ENCODE measurements at places on chromosomes 5 and 9.

GRCh38 chr9:5042661-5043178, 57.6 kb downstream of the JAK2 start:
- DNase-seq: no peak

GRCh38 chr5:73067213-73067612, 53.2 kb upstream of the TMEM171 start:
- no peak for DNase-seq

GRCh38 chr5:172640822-172641358, at the start of gene NEURL1B:
Gene NEURL1B (plus strand): TSS chr5:172641263. CDS start chr5:172641407, 144 bp downstream.
- DNase-seq: peak; percentile 70

DNA sequence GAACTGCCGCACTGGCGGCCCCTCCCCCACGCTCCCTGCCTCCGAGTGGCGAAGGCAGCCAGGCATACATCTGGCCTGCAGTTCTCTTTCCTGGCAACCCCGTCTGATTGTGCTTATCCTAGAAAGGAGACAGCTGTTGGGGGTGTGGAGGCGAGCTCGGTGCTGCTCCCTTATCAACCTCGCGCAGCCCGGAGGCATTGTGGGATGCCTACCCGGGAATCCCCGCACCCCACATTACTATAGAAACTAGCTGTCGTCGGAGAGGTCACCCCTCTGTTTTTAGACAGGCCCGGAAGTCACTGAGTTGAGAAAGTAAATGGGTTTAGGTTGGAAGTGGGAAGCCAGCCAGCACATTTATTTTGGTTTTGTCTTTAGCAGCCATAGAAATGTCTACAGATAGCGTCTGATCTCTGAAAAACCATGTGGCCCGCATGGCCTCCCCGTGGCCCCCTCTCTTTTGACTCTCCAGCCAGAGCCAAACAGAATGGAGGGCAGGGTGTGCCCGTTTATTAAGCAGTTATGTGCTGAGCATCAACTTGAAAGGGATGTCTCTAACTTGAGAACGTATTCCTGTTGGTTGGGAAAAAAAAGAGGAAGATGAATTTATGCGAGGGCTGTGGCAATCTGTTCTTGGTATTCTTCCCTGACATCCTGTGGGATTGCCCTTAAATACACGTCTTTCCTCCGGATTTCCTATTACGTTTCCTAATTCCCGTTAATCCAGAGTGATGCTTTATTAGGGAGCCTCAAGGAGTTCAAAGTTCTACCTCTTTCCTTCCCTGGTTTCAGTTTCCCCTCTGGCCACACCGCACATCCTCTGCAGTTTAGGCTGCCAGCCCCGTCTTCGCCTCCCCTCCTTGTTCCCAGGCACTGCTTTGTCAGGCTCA, 3.9 kb downstream of the STC2 start:
- DNase-seq: peak; percentile 85

- no peak for DNase-seq
These were observed 17.8 kb downstream of the SHC3 start for GRCh38 chr9:89160806-89161205.

DNA sequence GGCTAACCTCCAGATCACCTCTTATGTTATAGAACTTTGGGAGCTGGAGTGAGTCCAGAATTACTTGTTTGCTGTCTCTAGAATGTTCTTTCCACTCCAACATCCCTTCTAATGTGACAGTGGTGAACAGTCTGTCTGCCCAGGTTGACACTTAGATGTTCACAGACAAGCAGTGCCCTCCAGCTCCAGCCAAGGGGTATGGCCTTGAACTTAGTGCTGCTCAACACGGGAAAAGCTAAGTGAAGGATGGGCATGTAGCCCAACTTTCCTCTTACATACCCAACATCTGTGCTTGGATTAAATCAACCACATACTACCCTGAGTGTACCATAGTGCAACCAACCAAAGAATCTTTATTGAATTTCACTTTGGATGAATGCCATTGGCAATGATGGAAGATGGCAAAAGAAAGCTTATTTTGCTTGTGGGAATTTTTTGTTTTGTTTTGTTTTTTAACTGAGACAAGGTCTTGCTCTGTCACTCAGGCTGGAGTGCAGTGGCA, 201.2 kb downstream of the NXNL2 start:
- DNase-seq: no peak

DNA sequence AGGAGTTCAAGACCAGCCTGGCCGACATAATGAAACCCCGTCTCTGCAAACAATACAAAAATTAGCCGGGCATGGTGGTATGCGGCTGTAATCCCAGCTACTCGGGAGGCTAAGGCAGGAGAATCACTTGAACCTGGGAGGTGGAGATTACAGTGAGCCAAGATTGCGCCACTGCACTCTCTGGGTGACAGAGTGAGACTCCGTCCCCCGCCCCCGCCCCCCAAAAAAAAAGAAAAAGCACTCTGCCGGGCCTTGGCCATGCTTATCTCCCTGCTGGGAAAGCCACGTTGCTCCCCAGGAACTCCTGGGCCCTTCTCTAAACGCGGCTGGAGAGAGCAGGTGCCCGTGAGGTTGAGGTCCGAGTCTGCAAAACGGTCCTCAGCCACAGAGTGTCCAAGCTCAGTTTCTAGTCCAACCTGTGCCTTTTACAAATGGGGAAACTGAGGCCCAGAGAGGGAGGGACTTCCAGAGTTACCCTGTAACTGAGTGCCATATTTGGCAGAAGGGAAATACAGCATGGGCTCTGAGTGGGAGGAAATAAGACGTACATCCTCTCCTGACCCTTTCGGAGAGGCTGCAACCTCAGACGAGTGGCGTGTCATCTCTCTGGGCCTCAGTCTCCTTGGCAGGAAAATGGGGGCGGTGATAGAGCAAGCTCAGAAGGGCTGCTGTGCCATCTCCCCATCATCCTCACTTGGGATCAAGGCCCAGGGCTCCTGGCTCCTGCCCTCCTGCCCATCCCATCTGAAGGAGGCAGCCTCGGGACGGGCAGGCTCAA, 6.6 kb upstream of the PHYHD1 start:
- DNase-seq: no peak

- DNase-seq: no peak
These were observed 19.5 kb downstream of the XRCC4 start for GRCh38 chr5:83096660-83097339.

- no peak for DNase-seq
These were observed 314.2 kb downstream of the CDK5RAP2 start for GRCh38 chr9:120265791-120266190.

- no peak for DNase-seq
These were observed 65.9 kb upstream of the FCN2 start for GRCh38 chr9:134814598-134815215.

DNA sequence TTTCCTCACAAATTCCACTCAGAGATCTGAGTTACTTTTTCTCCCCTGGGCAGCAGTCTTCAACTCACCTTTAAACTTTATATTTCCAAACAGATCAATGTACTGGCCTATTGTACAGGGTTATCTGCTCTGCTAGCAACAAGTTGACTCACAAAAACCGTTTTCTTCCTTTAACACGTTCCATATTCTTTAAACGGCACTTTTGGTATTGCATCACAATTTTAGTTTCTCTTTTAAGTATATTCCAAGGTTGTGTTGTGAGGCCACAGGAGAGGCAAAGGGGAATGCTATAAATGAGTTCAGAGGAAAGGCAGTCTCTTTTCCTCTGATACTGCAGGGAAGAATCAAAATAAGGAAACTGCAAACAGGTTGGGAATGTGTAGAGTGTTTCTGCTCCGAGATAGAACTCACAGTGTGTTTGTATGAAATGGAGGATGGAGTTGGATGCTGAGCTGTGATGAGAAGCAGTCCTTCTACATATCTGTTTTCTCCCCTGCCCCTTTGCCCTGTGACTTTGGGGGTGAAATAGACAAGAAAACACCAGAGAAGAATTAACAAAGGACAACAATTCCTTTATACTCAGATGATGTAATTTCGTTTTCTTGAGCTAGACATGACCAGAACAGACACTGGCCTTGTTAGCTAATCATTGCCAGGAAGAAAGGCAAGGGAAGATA, 9.9 kb upstream of the ALDOB start:
- DNase-seq: peak; percentile 84

- no peak for DNase-seq
These were observed 366.2 kb upstream of the GRAMD2B start for GRCh38 chr5:126056851-126057622.

DNA sequence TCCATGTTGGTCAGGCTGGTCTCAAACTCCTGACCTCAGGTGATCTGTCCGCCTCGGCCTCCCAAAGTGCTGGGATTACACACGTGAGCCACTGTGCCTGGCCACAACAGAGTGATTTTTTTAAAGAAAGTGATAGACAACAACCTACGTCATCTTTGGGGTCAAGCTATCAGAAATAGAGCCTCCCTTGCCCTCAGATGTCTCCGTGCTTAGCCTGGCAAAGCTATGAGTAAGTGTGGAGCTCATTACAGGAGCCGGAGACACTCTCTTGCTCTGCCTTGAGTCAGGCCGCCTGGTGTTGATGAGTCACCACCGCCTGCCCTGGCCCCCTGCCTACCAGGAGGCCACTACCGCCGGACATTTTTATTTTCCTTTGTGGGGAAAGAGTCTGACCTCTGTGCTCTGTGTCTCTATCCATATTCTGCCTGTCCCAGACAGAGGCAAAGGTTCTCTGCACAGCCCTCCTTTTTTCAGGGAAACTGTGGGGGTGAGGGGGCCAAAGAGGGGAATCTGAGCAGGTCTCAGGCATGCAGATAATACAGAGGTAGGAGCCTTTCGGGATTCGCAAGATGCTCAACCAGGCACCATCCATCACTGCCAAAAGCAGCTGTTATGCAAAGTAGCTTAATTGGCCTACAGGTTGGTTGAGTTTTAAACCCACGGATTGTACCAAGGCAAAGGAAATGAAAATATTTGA, 123.7 kb upstream of the CPEB4 start:
- DNase-seq: peak; percentile 33

GRCh38 chr9:133578524-133579441, 30.4 kb downstream of the FAM163B start:
- no peak for DNase-seq

GRCh38 chr5:39274398-39275085, 55.2 kb upstream of the FYB1 start:
- peak; percentile 83 for DNase-seq

DNA sequence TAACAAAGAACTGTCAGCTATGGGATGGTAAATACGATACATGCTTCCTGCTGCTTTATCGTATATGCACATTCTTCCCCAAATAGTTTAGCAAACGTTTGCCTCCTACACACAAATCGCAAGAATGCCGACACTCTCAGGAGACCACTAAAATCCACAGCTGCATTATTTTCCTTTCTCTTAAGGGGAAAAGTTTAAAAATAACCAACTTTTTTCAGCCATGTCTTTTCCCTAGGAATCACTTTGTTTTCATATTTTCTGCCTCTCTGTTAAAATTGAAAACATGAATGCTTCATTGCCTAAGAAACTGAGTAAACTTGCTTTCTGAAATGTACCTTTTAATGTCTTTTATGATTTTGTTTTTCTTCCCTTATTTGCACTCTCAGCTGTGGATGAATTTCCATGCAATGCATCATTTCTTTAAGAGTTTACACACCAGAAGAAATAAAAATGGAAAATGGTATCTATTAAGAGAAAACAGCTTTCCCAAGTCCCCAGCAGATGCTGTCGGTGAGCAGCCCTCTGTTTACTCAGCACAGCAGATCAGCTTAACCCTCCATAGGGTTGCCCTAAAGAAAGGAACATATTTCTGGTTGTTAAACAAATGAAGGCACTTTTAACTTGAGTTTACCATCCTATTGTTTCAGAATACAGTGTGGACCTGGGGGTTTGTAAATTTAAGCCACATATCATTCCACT, 66.2 kb downstream of the IZUMO3 start:
- peak; percentile 91 for DNase-seq

GRCh38 chr5:66122379-66123034, 21.6 kb upstream of the SREK1 start:
- DNase-seq: no peak

GRCh38 chr9:79403495-79403894, 168.3 kb upstream of the TLE4 start:
- no peak for DNase-seq

- no peak for DNase-seq
These were observed 30.8 kb upstream of the NIM1K start for GRCh38 chr5:43161244-43161643.

DNA sequence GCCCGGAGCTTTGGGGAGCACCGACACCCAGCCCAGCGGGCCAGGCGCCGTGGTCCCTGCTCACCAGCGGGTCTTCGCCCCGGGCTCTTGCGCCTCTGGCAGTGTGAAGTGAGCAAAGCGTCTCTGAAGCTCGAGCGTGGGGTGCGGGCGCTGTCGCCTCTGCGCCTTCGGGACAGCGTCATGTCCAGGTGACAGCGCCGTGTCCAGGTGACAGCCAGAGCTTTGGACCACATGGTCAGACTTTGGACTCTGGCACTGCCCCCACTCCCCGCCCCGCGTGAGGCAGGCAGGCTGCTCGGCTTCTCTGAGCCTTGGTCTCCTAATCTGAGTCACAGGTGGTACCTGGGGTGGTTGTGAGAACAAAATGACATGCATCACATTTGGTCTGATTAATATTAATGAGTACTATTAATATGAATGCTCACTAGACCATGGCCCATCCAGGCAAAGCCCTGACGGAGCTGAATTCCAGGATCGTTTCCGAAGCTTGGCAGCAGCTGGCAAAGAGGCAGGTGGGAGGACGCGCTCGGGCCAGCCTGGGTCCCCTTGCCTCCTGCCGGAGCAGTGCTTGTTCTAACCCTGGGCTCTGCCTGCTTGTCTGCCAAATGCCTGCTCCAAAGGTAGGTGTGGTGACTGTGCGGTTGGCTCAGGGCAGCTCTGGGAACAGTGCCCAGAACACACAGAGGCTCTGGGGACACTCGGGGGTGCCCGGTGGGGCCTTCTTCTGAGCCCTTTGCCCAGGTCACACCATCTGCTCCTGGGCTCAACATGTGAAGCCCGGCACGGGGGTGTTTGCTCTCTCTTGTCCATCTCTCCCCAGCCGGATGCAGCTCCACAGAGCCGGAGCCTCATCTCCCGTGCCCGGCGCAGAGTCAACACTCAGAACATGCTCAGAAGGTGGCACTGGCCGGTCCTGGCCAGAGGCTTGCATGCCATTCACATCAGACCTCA, 157.1 kb downstream of the OLFM1 start:
- no peak for DNase-seq

GRCh38 chr9:88689509-88690298, 154.7 kb downstream of the NXNL2 start:
- no peak for DNase-seq

- no peak for DNase-seq
These were observed 140.5 kb downstream of the SLIT3 start for GRCh38 chr5:169160405-169160901.

- peak; percentile 94 for DNase-seq
These were observed 195.7 kb downstream of the NR3C1 start for GRCh38 chr5:143207563-143208364.

DNA sequence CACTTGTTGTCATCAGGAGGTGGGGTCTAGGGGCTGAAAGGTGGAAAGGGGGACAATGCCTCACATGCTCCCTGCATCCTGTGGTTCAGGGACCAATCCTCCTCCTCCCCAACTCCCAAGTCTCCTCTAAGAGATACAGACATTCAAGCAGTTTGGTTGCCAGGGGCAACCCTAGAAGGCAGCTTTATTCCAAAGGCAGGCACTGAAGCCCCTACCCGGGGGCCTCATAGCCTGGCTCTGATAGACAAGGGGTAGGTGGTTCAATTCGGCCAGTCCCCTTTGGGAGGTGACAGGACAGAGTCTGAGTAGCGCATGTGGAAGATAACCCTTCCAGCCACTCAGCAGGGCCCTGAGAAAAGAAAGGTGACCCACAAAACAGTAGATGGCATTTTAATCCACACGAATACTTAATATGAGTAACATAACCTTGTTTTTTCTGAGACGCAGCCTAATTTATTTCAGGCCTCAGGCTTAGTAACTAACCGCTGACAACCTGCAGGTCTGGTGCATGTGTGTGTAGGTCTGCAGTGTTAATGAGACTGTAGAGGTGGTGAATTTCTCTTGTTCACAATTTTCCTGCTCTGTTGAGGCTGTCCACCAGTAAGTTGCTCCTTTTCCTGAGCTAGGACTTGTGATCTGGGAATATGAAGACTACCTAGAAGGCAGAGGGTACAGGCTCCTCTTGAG, 31.3 kb upstream of the HSPA9 start:
- DNase-seq: no peak

- no peak for DNase-seq
These were observed 831 bp upstream of the SHROOM1 start for GRCh38 chr5:132831095-132831860.

Measured in OCI-M1 (cell line).